Activated naive CD4-positive, alpha-beta T cell treated with Interleukin-2 at 50 U/mL for 16 hours (primary cell): ENCODE measurements at places on chromosomes 12 and 14.

- no peak for DNase-seq
Observed at GRCh38 chr12:110813285-110813684, 33.5 kb upstream of the CCDC63 start.

DNA sequence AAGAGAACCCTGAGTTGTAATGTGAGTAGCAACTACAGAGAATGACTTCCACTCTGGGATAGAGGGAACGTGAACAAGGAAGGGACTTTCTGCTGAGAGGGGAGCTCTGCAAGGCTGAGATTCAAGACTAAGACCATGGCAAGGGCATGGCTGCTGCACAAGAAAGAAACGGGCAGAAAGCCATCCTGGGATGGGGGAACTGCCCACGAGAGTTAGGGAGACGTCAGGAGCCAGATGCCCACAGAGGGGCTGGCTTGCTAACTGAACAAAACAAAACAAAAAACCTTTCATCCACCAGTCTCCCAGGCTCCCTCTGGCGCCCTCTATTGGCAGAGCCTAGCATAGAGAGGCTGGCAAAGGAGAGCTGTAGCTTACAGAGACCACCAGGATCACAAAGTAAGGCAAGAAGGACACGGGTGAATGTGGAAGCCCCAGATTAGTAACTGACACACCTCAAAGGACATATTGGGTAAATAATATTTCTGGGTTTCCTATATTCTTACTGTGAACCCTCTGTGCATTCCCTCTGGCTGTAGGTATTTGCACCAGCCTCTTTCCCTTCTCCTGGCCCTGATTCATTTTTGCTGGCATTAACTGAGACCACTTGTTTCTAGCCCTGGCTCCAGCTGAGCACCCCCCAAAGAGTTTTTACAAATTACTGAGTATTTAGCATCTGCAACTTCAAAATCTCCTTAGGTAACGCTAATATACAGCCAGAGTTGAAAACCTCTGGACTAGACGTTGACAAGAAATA is 338.3 kb downstream of the EMP1 start:
- DNase-seq: peak; percentile 9

GRCh38 chr12:2020511-2020910 is 16.3 kb upstream of the DCP1B start:
- DNase-seq: no peak

DNA sequence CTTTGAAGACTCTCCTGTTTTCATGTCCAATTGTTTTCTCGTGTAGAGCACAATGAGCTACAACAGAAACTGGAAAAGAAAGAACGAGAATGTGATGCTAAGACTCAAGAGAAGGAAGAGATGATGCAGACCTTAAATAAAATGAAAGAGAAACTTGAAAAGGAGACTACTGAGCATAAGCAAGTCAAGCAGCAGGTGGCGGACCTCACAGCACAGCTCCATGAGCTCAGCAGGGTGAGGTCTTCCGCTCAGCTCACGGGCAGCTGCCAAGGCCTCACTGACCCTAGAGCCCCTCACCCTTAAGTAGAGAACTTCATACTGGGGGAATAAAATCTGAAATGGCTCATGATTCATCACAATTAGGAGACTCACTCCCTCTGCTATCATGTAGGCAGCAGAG is 134.7 kb downstream of the GPR135 start:
- no peak for DNase-seq

DNA sequence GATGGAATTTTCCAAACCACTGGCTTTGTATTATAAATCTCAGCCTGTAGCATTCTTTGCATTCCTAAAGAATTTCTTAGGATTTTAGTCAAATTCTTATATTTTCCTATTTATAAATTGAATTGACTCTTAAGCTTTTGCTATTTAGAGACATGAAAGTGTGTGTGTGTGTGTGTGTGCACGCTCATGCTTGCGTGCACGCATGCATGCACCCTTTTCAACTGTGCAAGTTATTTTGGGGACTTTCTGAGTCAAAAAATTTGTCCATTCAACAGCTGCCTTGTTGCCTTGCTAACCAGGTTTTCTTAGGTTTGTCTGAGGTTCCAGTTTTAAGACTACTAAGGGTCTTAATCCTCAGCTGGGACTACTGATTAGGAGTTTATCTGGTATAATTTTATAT is 42.6 kb downstream of the GPATCH2L start:
- DNase-seq: no peak
